ENCODE measurements at places on chromosomes 12 and 14.
A peak's percentile ranks its signal among the peaks of the same experiment; 100 is the strongest.

DNA sequence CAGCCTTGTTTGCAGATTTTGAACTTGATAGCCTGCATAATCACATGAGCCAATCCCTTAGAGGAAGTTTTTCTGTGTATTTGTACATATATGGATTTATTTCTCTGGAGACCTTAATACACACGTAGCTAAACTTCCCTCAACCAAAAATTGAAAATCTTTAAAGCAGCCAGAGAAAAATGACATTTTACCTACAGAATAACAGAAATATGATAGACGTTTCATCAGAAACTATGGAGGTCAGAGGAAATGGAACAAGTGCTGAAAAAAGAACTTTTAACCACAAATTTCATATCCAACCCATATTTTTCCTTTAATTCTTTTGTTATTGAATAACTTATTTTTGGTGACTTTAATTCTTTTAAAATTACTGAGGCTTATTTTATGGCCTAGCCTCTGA lies 177.7 kb downstream of the CCDC91 start:
- no peaks in the 10 kb centered on the region for H3K4me1 ChIP-seq
- H3K27me3 ChIP-seq = no peaks in the 10 kb centered on the region
- DNase-seq = no peak
- no peak overlapping the region for H3K27ac ChIP-seq

DNA sequence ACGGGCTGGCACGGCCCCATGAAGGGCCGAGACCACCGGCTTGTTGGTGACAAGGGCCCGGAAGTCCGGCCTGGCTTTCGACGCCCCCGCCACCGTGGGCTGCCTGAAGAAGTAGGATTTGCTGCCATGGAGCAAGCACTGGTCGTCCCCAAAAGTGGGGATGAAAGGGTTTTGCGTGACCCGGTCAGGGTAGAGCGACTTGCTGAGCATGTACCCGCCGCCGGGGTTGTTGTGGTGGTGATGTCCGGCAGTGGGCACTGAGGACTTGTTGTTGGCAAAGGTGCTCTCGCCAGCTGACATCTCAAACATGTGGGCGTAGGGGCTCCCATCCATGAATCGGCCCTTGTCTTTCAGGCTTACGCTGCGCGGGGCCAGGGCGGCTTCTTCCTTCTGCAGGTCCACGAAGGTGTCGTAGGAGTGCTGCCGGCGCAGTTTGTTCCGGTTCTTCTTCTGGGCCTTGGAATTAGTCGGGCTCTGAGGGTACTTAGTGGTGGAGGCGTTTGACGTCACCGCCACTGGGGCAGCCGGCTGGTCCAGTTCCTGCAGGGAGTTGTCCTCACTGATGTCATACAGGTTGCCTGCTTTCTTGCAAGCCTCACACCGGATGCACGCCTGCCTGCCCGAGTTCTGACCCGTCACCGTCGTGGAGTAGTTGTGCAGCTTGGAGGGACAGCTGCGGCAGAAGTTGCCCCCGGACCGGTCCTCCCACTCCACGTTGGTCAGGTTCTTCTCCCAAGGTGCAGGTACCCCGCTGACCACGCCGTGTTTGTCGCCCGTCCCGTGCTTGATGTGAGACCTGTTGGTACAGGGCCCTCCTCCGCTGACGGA lies 366.6 kb downstream of the EMP1 start:
- no peak overlapping the region for H3K27ac ChIP-seq
- no peaks in the 10 kb centered on the region for H3K4me1 ChIP-seq
- H3K36me3 ChIP-seq = no peaks in the 10 kb centered on the region
- H3K4me3 ChIP-seq = no peak overlapping the region

DNA sequence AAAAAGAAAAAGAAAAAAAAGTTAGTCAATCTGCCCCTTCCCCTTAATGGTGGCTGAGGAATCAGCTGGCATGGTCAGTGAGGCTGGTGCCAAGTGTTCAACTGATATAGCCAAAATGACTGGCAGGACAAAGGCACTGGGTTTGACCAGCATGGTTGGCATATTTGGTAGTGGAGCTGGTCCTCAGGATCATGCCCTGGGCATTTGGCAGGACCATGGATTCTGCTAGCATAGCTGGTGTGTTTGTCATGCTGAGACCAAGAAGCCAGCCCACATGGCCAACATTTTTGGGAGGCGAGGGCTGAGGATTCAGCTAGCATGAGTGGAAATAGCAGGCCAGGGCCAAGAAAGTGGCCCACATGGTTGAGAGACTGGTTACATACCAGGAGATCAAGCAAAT lies 136.5 kb downstream of the FBXL14 start:
- no peak for DNase-seq
- no peak overlapping the region for H3K27ac ChIP-seq
- H3K27me3 ChIP-seq = no peaks in the 10 kb centered on the region
- H3K4me3 ChIP-seq = no peak overlapping the region
- peaks cover 12% of the 10 kb centered on the region for H3K36me3 ChIP-seq
- H3K4me1 ChIP-seq = no peaks in the 10 kb centered on the region

DNA sequence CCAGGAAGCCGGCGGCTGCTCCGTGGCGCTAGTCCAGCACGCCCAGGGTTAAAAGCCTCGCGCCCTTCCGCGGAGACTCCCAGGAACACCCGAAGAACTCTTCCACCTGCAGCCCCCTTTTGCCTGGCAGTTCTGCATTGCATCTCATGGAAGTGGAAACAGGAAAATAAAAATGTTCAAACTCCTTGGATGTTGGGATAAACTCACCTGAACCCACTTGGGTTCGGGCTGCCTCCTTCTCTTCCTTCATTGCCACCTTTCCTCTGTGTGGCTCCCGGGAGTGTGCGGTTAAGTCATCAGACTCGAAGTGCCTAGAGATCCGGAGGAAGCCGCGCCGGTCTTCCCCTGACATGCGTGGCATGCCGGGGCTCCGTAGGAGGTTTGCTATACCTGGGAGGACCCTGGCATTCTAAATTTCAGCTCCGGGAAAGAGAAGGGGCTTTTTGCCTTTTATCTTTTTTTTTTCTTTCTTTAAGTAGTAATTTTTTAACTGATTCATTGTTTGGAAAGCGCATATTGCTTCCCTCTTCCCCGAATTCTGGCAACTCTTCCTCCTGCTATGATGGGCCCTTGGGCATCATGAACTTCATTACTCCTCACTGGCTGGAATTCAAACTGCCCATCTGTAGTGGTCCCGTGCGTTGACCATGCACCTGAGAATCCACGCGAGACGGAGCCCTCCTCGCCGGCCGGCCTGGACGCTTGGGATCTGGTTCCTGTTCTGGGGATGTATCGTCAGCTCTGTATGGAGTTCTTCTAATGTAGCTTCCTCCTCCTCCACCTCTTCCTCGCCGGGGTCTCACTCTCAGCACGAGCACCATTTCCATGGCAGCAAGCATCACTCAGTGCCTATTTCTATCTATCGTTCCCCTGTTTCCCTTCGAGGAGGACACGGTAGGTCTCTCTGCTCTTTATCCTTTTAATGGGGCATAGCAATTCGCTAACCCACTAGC lies 931.4 kb downstream of the DIO2 start:
- H3K4me1 ChIP-seq = peaks cover 7% of the 10 kb centered on the region
- no peaks in the 10 kb centered on the region for H3K36me3 ChIP-seq
- H3K4me3 ChIP-seq = peak overlapping the region; percentile 51
- no peak overlapping the region for H3K27ac ChIP-seq
- peaks cover 29% of the 10 kb centered on the region for H3K27me3 ChIP-seq

DNA sequence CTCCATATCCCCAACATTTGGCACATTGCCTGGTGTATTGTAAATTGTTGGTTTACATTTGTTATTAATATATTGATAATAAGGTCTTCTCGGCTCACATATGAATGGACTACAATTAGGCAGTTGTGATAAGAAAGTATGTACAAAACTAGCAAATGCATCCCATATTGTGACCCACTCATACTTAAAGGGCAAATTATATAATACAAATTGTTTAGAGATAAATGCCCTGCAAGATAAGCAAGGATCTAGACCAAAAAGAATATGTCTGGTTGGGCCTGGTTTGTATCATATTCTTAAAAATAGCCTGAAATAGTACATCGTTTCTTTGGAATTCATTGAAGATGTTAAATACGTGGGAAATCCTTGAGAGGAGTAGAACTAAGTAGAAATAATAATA lies 151.3 kb downstream of the CNTN1 start:
- no peaks in the 10 kb centered on the region for H3K36me3 ChIP-seq
- H3K4me1 ChIP-seq = no peaks in the 10 kb centered on the region
- no peak overlapping the region for H3K4me3 ChIP-seq
- H3K27me3 ChIP-seq = no peaks in the 10 kb centered on the region
- no peak for DNase-seq

DNA sequence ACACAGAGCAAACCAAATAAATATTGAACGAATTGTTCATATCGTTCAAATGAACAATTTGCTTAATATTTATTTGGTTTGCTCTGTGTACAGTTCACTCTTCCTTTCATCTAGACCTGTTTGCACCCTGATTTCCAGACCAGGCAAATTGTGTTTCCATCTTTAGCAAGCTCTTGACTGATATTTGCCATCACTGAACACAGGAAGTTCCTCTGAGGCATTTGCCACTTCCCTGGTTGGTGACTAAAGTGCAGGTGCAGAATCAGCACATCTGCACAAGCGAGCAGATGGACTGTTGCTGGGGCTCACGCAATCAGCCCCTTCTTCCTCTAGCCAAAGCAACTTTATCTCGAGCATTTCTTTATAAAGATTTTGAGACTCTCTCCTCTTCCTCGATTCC lies 112.9 kb downstream of the DAAM1 start:
- no peak overlapping the region for H3K4me3 ChIP-seq
- no peak for DNase-seq
- no peaks in the 10 kb centered on the region for H3K27me3 ChIP-seq
- H3K4me1 ChIP-seq = no peaks in the 10 kb centered on the region

DNA sequence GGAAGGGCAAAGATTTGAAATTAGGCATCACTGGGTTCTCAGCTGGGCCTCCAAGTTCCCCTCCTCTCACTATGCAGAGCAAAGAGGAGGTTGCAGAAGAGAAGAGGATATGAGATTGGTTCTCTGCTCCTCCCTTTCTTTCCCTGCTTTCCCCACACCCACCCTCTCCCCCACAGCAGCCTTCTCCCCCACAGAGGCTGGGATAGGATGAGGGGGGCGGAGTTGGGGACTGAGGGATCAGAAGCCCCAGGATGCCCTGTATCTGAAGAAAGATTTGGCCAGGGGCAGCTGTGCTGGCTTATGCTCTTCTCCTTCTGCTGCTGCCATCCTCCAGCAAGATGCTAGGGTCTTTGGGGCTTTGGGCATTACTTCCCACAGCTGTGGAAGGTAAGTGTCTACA lies at the start of gene AMHR2:
Gene AMHR2, plus strand, starts transcription at position 259 of the 400 bp plus-strand sequence. Its CDS starts 80 bp downstream, at position 339.
- no peak within 1 kb of the TSS for H3K27ac ChIP-seq
- H3K36me3 ChIP-seq = no peaks in the 10 kb centered on the region
- peaks cover 13% of the 10 kb centered on the region for H3K4me1 ChIP-seq
- no peak for DNase-seq

GRCh38 chr14:30214461-30215090 lies 286.9 kb upstream of the PRKD1 start:
- no peaks in the 10 kb centered on the region for H3K36me3 ChIP-seq
- no peak overlapping the region for H3K4me3 ChIP-seq
- no peaks in the 10 kb centered on the region for H3K4me1 ChIP-seq
- no peaks in the 10 kb centered on the region for H3K27me3 ChIP-seq
- DNase-seq = no peak

DNA sequence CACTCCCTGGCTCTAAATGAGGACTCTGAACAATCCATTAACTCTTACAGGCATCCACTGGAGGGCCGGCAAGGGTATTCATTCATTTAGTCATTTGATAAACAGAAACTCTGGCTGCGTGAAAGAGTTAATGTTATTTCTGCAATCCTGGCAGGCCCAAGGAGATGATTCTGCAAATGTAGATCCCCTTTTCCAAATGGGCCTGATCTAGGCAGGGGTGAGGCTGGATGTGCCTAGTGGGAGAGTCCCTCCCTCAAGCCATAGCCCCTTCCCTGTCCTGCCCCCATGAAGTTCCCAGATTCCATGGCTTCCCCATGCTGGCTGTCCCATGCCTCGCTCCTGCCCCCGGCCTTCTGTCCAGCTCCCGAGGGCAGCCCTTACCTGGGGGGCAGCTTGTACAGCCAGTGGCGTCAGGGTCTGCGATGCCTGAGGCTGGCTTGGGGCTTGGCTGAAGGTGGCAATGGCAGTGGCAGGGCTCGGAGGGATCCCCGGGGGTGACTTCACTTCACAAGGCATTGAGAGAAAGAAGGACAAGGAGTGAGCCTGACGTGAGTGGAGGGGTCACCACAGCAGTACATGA lies 18.4 kb downstream of the POU6F1 start:
- H3K36me3 ChIP-seq = peaks cover 2% of the 10 kb centered on the region
- no peak for DNase-seq
- no peaks in the 10 kb centered on the region for H3K27me3 ChIP-seq
- H3K4me1 ChIP-seq = no peaks in the 10 kb centered on the region
- H3K4me3 ChIP-seq = no peak overlapping the region
- no peak overlapping the region for H3K27ac ChIP-seq

GRCh38 chr12:104468371-104468770 lies 11.6 kb downstream of the CHST11 start:
- H3K36me3 ChIP-seq = no peaks in the 10 kb centered on the region
- H3K4me1 ChIP-seq = peaks cover 30% of the 10 kb centered on the region
- DNase-seq = no peak
- H3K4me3 ChIP-seq = no peak overlapping the region

- DNase-seq = no peak
- no peaks in the 10 kb centered on the region for H3K4me1 ChIP-seq
These were observed 29.4 kb upstream of the SLC38A1 start for GRCh38 chr12:46298261-46298660.

- H3K36me3 ChIP-seq = no peaks in the 10 kb centered on the region
- peaks cover 7% of the 10 kb centered on the region for H3K4me1 ChIP-seq
- no peak overlapping the region for H3K27ac ChIP-seq
These were observed 35.3 kb upstream of the INF2 start for GRCh38 chr14:104654119-104654518.

- no peaks in the 10 kb centered on the region for H3K27me3 ChIP-seq
- H3K36me3 ChIP-seq = no peaks in the 10 kb centered on the region
- DNase-seq = no peak
These were observed 27.3 kb downstream of the DLK1 start for GRCh38 chr14:100754020-100754419.

GRCh38 chr14:98840091-98840490 lies 431.9 kb downstream of the BCL11B start:
- no peak for DNase-seq
- H3K27ac ChIP-seq = no peak overlapping the region
- no peaks in the 10 kb centered on the region for H3K4me1 ChIP-seq

- peaks cover 24% of the 10 kb centered on the region for H3K36me3 ChIP-seq
- H3K27me3 ChIP-seq = no peaks in the 10 kb centered on the region
- DNase-seq = no peak
- H3K27ac ChIP-seq = no peak overlapping the region
- no peak overlapping the region for H3K4me3 ChIP-seq
These were observed 99.2 kb downstream of the BEGAIN start for GRCh38 chr14:100488057-100488456.

- H3K4me1 ChIP-seq = no peaks in the 10 kb centered on the region
- no peak overlapping the region for H3K4me3 ChIP-seq
- DNase-seq = no peak
- H3K36me3 ChIP-seq = no peaks in the 10 kb centered on the region
- no peak overlapping the region for H3K27ac ChIP-seq
- H3K27me3 ChIP-seq = no peaks in the 10 kb centered on the region
These were observed 51.7 kb upstream of the KICS2 start for GRCh38 chr12:64273527-64274403.
